ENCODE measurements at places on chromosomes 5 and 9.

DNA sequence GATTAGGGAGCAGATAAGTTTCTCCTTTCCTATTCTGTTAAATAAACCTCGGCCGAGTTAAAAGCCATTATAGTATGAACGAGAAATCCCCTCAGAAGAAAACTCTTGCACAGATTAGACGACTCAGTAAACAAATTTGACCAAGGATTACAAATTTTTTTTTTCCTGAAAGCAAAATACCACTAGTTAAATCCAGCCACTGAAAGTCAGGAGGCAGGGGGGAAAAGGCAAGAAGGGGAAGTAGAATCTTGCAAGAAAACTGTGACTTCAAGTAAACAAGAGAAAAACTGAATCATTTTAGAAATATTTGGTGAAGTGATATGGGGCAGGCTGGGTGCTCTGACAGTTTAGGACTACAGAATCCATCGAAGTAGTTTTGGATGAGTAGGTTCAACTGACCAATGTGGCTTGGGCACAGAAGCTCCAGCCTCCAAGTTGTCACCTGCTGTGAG, 251.0 kb downstream of the DENND1A start:
- DNase-seq: peak; percentile 6

GRCh38 chr5:111472579-111472978, 39.8 kb downstream of the STARD4 start:
- DNase-seq: peak; percentile 58

DNA sequence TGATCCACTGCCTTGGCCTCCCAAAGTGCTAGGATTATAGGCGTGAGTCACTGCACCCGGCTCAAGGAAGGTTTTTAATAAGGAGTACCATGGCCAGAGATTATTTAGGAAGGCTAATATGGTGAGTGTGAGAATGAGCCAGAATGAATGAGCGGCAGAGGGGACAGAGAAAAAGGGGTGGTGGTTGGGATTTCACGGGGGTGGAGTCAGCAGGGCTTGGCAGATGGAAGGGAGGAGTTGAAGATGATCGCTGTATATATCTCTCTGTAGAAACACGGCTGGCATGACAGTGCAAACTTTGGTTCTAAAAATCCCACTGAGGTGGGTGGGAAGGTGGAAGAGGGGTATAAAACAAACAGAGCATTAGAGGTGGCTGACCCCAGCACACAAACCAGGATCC, 176.7 kb upstream of the TBC1D2 start:
- DNase-seq: no peak

DNA sequence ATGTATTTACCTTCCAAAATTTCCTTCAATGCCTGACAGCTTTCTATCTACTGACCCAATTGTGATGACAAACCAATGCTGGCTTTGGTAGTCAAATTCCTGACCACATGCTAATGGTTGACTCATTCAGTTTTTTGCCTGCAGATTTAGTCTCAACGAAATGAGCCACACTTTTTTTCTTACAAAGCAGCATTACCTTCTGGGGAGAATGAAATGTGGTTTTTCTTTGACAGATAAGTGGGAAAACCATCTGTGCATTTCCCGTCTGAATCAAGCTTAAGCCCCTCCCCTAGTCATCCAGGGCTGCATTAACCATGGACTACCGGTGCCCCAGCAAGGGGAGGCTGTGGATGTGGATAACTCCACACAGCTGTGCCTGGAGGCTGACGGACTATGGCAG, 99.6 kb upstream of the TAF11L2 start:
- DNase-seq: no peak

DNA sequence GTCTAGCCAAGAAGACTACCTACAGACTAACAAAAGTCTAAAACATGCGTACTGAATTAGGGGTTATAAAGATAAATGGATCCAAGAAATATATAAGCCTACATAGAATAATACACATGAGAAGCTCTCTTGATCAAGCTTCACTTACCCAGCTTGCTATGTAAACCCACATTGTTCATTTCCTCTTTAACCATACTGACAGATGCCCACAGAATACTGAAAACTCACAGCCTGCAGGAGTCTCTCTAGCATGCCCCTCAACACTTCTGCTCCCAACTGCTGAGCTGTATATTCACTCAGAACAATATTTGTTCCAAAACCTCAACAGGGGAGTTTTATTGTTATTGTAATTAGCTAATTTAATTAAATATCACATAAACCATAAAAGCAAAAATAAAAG, 52.4 kb downstream of the RFX3 start:
- no peak for DNase-seq
